ENCODE measurements at places on chromosomes 5 and 9. TPM values are rescaled to one million over a fixed set of nuclear protein-coding genes. Genes with fewer than 3 reads are reported as not detected.

The EGFL7 gene
- 330 TPM for total RNA-seq

The OCLN gene
- 1.3 TPM for total RNA-seq

The SPINK7 gene
- not detected for total RNA-seq

The FSTL4 gene
- 0.20 TPM for total RNA-seq

The PCDHA9 gene
- total RNA-seq: under 0.01 TPM

The ANKRA2 gene
- total RNA-seq: 11.3 TPM

The TRIM41 gene
- 10.3 TPM for total RNA-seq

The INSL4 gene
- total RNA-seq: not detected

The TLX3 gene
- not detected for total RNA-seq

The TAF1L gene
- total RNA-seq: under 0.01 TPM

Measured in lung microvascular endothelial cell (primary cell).